ENCODE measurements at places on chromosomes 7 and 10. TPM values are rescaled to one million over a fixed set of nuclear protein-coding genes. Genes with fewer than 3 reads are reported as not detected.

SSC4D gene
- 1.3 TPM for total RNA-seq

TRIM50 gene
- total RNA-seq, result not detected

NPS gene
- total RNA-seq, result not detected

ASZ1 gene
- total RNA-seq, result not detected

DLX5 gene
- total RNA-seq, result not detected

HOXA7 gene
- 5.1 TPM for total RNA-seq

GCK gene
- total RNA-seq, result not detected

TMEM236 gene
- 0.12 TPM for total RNA-seq

IFIT1B gene
- total RNA-seq, result not detected

UPP1 gene
- 96.5 TPM for total RNA-seq

PLCE1 gene
- total RNA-seq, result 6.3 TPM

ICA1 gene
- 1.1 TPM for total RNA-seq

PSMC2 gene
- 171 TPM for total RNA-seq

ADCYAP1R1 gene
- total RNA-seq, result 0.05 TPM

RBP4 gene
- total RNA-seq, result 9.3 TPM

OGDH gene
- total RNA-seq, result 31.4 TPM

TECPR1 gene
- total RNA-seq, result 9.4 TPM

RAPGEF5 gene
- 0.05 TPM for total RNA-seq

CDNF gene
- total RNA-seq, result 2.4 TPM

NKX2-3 gene
- total RNA-seq, result not detected

EBLN1 gene
- total RNA-seq, result not detected

TYSND1 gene
- total RNA-seq, result 17.2 TPM

TAS2R5 gene
- total RNA-seq, result 0.40 TPM

SLC13A1 gene
- total RNA-seq, result not detected

UPK3B gene
- 17.4 TPM for total RNA-seq

CYP2E1 gene
- not detected for total RNA-seq

CALY gene
- total RNA-seq, result not detected

NXPH1 gene
- total RNA-seq, result not detected

MYL10 gene
- total RNA-seq, result not detected

TAC1 gene
- total RNA-seq, result not detected

TRPV6 gene
- total RNA-seq, result not detected

LMOD2 gene
- not detected for total RNA-seq

CAV2 gene
- total RNA-seq, result 157 TPM

FANK1 gene
- total RNA-seq, result 3.1 TPM

NCF1 gene
- total RNA-seq, result 0.12 TPM

FAM149B1 gene
- total RNA-seq, result 6.6 TPM

CALN1 gene
- total RNA-seq, result not detected

EIF5AL1 gene
- total RNA-seq, result 3.8 TPM

LLCFC1 gene
- not detected for total RNA-seq

VAX1 gene
- total RNA-seq, result 1.4 TPM

C10orf62 gene
- 0.12 TPM for total RNA-seq

LBX1 gene
- not detected for total RNA-seq

AGAP9 gene
- total RNA-seq, result 9.3 TPM

AGMO gene
- 0.68 TPM for total RNA-seq

SCART1 gene
- 0.26 TPM for total RNA-seq

RARRES2 gene
- total RNA-seq, result not detected

SRGN gene
- total RNA-seq, result 63.6 TPM

SLC16A12 gene
- total RNA-seq, result 0.03 TPM

CYP17A1 gene
- total RNA-seq, result not detected

FAM25C gene
- 4.7 TPM for total RNA-seq

MMRN2 gene
- 1.1 TPM for total RNA-seq

MKX gene
- not detected for total RNA-seq
